Tibial artery (tissue), 4 donors: ENCODE measurements at places on chromosomes 2 and 18.

GRCh38 chr2:202100176-202100575 lies 27.1 kb downstream of the KIAA2012 start:
- DNase-seq, result no peak

DNA sequence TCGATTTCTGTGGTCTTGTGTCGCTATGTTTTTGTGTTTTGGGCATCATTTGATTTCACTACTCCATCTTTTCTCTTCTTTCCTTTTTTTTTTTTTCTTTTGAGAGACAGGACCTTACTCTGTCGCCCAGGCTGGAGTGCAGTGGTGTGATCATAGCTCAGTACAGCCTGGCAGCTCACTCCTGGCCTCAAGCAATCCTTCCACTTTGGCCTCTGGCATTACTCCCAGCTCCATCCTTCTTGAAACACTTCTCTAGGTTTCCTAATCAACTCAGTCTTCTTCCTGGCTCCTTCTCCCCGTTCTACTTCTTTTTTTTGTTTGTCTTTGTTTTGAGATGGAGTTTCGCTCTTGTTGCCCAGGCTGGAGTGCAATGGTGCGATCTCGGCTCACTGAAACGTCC lies 26.5 kb downstream of the TCF23 start:
- peak; percentile 67 for DNase-seq

- DNase-seq, result no peak
These were observed 52.4 kb downstream of the PMS1 start for GRCh38 chr2:189836644-189837043.

DNA sequence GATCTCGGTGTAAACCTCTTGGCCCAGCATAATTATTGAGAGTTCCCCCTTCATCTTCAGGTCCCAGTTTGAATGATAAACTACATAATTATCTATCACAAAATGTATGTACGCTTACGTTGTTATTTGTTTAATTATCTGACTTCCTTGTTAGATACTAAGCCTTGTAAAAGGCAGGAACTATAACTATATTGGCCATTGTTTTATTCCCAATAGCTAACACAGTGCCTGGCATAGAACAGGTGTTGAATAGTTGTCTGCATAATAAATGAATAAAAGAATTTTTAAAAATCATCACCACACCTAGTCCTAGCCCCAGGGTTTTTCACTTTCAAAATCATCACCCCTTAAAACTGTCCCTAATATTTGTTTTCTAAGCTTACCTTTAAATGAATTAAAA lies 207.9 kb downstream of the MREG start:
- no peak for DNase-seq

- no peak for DNase-seq
These were observed 21.2 kb downstream of the STAMBP start for GRCh38 chr2:73850009-73850408.

GRCh38 chr2:68662466-68662865 lies 19.1 kb downstream of the PROKR1 start:
- DNase-seq, result no peak

DNA sequence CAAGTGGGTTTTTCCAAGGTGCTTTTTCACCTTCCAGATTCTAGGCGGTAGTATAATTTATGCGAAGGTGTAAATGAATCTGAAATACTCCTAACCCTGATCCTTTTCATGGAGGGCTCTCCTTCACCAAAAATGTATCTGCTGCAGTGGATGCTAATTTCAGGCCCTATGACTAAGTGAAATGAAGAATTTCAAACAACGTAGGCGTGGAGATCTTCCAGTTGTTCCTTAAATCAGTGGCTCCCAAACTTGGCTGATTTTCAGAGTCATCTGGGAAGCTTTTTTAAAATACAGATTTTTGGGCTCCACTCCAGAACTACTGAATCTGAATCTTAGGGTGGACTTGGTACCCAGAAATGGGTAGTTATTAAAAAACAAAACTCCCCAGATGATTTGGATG lies 5.5 kb downstream of the GCKR start:
- no peak for DNase-seq

DNA sequence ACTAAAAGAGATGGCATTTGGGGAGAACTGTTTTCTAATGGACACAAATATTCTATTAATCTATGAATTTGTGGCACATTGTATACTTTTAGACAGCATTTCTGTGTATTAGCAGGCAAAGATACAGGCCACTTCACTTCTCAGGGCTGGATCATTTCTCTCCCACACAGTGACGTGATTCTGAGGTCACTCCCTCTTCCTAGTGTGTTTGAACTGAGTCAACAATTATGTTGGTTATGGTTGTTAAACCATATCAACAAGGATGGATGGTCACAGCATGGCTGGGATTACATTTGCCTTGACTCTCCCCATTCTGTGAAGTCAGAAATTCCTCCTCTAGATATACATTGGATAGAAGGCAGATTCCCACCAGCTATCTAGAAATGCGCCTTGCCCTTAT lies 11.6 kb downstream of the NOSTRIN start:
- no peak for DNase-seq

DNA sequence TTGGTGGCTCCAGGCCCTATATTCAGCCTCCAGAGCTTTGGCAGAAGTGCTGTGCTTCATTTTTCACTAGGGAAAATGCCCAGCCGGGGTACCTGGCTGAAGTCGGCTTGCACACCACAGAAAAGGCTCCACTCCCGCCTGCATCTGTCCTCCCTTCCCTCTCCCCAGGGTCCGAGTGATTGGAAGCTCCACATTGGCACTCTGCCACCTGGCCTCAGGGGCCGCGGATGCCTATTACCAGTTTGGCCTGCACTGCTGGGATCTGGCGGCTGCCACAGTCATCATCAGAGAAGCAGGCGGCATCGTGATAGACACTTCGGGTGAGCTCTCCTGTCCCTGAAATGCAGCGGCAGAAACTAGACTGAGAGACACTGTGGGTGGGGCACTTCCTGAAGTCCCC lies 47.4 kb downstream of the IMPA2 start:
- peak; percentile 38 for DNase-seq

GRCh38 chr2:160715428-160715827 lies 221.8 kb upstream of the RBMS1 start:
- DNase-seq, result no peak

- no peak for DNase-seq
These were observed 106.4 kb downstream of the GATA6 start for GRCh38 chr18:22275706-22276333.

GRCh38 chr2:49404108-49404507 lies 249.8 kb upstream of the FSHR start:
- no peak for DNase-seq
